ENCODE measurements at places on chromosomes 6 and 20.

DNA sequence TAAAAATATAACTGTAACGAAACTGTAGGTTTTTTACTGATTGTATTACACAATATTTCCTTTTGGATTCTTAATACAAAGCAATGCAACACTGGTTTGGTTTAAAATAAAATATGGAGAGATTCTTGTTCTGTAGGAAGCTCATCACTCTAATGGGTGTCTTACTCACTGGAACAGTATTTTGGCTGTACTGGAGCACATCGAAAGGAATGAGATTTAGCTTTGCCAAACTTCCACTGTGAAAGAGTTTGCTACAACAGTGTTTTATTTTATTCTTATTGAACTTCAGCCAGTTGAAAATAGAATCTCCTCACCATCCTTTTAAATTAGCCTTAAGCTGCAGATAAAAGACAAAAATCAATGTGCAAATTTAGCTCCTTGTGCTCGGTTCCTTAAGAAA, 230.7 kb upstream of the QKI start:
- no peak for DNase-seq

DNA sequence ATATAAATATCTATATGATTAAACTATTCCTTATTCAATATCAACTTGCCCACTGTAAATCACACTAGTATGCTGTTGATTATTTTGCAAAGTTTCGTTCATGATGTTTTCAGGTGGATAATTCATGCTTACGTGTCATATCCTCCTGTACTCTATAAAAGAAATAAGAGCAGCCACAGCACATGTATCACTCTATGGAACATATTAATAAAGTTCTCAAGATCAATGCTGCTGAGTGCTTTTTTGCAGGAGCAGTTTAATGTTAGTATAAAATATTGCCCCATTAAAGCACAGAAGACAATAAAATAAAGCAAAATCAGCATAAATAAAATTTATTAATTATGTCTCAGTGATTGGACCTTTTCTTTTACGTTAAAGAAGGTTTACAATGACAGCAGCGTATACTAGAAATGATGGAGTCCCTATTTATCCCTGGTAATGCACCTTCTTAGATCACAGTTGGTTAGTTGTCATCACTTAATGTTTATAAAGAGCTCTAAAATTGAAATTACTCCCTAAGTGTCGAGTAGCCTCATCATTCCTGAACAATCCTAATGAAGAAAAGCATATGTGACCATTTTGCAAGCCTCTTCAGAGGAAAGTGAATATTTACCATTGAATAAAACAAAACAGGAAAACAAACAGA, 517.7 kb downstream of the EYS start:
- DNase-seq: no peak

DNA sequence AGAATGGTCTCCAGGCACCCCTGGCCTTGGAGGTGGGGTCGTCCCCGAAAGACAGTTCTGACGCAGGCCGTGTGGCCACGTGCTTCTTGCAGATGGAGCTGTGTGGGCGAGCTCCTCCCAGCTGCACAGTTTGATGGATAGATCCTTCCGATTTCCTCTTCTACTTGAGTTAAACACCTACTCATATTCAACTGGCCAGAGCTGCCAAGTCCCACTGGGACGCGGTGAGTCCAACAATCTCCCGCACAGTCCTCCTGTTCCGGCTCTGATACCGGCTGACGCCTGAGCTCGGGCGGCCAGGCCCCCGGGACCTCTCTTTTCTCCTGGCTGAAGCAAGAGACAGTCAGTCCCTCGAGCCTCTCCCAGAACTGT, 57.9 kb upstream of the DACT2 start:
- DNase-seq: no peak

DNA sequence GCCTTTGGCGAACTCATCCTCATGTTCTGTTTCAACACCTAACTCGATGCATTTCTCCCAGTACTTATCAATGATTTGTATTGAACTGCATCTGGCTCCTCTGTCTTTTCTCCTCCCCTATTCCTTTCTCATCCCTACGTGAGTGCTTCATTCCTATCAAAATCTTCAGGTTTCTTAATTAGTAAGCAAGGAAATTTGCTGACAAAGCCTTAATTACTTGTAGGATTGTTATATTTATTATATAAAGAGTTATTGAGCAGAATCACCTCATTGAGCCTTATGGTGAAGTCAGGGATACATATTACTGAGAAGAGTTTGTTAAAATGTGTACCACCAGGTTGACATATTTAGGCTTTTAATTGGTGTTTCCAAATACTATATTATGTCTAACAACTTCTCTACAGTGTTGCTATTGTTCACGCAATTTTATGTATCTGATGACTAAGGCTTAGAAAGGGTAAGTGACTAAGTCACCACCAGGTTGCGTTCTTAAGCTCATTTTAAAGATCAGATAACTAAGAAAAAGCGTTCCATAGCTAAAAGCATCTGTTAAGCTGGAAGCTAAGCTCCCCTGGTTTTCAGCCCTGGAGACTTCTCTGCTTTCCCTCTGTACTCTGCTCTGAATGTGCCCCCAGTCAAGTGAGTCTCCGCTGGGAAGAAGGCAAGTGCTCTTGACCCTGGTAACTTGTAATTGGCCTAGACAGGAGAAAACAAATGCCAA, 18.9 kb downstream of the SCGN start:
- no peak for DNase-seq

- DNase-seq: no peak
These were observed 28.9 kb downstream of the KIAA1755 start for GRCh38 chr20:38231531-38232121.
